MCF 10A (cell line): ENCODE measurements at places on chromosomes 7 and 10.

DNA sequence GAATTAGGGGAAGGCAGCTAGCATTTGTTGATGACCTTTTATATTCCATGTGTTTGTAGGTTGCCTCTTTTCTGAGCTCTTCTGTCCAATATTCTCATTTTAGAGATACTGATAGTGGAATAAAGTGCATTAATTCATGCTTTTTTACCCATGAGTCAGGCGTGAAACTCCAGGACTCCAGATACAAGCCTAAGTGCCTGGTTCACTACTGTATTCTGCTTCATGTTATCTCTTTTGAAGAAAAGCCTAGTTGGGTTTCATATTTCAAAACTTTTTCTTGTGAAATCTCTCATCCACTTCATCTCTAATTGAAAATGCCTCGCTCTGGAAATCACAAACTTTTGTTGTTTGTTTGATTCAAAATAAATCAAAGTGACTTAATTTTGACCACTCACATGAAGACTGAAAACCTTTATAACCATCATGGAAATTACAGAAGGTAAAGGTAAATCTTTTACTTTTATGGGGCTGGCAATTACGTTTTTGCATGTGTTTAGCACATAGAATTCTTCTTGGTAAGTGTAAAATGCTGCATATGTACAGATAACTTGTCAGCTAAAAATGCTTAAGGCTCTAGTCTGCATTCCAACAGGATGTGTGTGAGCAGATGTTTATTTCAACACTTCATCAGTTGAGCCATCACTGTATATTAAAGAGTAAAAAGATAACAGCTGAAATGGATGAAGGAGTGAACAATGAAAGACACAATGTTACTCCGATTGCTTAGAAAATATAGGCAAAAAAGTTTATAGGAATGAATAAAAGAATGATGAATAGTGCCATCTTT is 961.8 kb upstream of the CELF2 start:
- DNase-seq, result no peak

DNA sequence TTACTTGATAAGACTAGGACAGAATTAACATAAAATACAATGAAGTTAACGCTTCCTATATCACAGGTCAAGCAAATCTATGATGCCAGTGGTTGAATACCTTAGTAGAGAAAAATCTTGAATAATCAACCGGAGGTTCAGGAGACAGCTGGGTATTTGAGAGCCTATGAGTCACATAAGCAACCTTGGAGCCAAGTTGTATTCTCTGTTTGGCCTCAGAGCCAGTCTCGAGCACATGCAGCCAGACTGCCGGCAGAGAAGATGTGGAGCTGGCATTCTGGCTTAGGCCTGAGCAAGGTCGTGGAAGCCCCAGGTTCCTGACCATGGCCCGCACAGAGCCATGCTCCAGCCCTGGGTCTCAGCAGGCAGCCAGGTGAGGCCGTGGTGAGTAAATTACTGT is 90.3 kb downstream of the FAM204A start:
- DNase-seq, result peak; percentile 43

DNA sequence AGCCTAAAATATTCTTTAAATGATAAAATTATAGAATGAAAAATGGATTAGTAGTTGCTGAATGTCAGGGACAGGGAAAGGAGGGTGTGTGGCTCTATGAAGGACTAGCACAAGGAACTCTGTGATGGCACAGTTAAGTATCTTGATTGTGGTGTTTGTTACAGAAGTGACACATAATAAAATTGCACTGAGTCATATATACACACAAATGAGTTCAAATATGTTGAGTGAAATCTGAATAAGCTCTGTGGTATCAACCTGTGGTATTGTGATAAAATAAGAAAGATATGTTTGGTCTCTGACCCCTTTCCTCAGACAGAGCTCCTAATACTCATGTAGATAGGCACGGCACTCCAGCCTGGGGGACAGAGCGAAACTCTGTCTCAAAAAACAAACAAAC is 181.5 kb upstream of the TRIM24 start:
- no peak for DNase-seq

- no peak for DNase-seq
These were observed 30.0 kb upstream of the SAMD9L start for GRCh38 chr7:93178213-93178612.

- no peak for DNase-seq
These were observed 9.8 kb upstream of the AQP1 start for GRCh38 chr7:30901856-30902255.

GRCh38 chr7:114392686-114393085 is 21.9 kb upstream of the FOXP2 start:
- no peak for DNase-seq

DNA sequence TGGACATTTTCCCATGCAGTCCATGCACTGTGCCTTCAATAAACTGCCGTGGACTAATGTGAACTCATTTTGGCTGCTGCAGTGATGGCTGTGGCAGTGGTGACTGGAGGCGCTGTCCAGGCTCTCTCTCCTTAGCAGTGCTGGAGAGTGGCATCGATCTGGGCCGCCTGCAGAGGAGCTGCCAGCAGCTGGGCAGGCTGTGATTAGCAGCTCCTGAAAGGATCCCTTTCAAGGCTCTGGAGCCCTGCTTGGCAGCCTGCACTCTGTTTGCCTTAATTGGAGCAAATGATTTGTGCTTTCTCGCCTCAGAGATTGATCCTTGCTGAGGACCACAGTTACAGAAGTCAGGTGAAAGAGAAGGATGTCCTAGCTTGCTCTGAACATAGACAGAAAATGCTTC is 130.1 kb upstream of the VWC2 start:
- no peak for DNase-seq

- peak; percentile 68 for DNase-seq
These were observed 20.2 kb upstream of the SMC3 start for GRCh38 chr10:110547139-110547761.

- DNase-seq, result peak; percentile 72
These were observed 5.6 kb downstream of the LRRTM3 start for GRCh38 chr10:66931340-66931948.

GRCh38 chr10:10110844-10111490 is 906.7 kb upstream of the CELF2 start:
- DNase-seq, result no peak

- peak; percentile 91 for DNase-seq
These were observed 57.6 kb upstream of the LMTK2 start for GRCh38 chr7:98049034-98049433.

DNA sequence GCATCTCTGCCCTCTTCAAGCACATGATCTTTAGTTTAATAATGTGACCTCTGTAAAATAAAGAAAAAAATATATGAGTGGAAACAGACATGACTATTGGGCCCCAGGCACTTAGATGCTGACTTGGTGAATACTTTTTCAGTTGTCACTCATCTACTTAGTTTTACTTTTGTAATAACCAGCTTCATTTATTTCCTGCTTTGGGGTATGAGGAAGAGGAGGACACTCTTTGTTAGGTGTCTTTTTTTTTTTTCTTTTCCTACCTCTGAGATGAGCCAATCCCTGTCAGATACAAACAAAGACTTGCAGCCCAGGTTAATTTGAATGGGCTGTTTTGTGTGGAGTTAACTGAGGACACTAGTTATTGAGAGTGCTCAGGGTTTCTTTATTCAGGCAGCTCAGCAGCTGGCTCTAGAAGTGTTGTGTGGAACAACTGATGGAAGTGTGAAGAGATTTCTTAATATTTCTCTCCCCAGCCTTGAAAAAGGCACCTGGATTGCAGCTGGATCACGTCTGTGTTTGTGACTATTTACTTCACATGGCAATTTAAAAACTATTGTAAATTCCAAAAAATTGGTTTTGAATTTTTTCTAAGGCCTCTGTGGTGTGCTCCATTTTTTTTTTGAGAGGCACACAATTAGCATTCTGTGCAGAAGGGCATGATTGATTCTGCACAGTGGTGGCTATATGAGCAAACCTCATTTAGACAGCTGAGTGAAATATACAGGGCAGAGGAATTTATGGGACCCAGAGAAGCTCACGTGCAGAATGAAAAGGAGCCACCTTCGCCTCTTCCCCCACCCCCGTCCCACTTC is 333.8 kb downstream of the LRMDA start:
- DNase-seq, result no peak

DNA sequence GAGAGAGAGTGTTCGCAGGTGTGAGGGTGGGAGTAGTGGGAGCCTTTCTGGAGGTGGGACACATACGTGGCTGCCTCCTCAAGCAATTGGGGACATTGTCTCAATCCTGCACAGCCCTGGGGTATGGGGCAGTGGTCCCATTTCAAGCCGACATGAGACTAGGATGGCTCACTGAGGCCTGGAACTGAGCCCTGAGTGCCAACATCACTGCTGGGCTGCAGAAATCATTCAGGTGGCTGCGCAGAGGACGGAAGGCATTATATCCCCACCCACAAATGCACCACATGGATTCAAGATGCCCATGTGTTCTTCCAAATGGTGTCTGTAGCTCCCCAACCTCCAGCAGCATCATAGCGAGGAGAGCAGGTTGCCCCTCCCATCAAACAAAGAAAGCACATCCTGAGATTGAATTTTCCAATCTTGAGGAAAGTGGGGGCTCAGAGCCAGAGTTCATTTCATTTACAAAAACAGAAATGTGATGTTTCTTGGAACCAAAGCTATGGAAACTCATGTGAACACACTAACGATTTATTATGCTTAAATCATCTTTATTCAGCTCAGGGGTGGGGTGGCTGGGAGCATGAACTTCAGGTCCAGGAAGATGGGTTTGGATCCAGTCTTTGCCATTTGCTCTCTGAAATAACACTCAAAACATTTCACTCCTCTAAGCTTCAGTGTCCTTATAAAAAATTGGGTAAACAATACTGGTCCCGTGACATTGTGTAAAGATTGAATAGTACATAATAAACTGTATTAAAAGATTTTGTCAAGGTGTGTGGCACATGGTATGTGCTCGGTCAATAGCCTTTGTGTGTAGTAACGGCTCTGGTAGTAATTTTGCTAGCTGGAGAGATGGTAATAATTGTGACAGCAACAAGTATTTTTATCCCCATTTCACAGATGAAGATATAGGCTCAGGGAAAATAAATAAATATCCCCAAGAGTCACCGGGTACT is 4.6 kb downstream of the SFTPA2 start:
- no peak for DNase-seq

DNA sequence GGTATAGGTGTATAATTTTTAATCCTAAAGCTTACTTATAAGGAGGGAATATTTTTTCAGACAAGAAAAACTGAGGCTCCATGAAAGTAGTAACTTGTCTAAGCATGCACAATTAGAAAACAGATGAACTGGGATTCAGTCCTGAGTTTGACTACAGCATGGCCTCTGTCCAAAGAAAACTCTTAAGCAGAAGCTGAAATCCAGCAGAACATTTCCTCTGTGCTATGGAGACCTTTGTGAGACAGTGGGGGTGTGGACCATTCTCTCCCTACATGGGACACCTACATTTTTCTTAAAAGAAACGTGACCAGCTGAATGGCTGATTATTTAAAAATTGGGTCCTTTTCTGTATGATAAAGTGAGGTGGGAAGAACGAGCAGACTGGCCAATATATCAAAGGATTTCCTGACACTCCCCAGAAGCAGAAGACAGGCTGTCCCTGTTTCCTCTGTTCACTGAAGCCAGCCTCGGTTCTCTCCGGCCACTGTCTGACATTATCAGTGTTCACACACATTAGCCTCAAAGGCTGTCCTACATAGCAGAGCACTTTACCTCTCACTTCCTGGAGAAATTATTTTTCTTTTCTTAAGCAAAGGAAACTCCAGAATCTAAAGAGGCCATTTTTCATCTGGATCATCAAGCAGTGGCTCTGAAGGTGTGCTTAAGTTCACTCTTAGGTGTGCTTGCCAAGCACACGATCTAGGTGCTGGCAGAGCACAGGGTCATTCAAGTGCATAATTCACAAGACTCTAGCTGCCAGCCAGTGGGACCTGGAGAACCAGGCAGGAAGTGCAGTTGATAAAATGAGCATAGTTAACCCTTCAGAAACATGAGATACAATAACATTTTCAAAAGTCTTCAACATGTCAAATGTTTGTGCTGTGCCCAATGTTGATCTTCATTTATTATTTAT is 40.4 kb upstream of the KIAA1217 start:
- no peak for DNase-seq

GRCh38 chr10:6059506-6059905 is 2.7 kb downstream of the IL2RA start:
- no peak for DNase-seq

GRCh38 chr10:74460812-74461211 is 309.8 kb downstream of the ADK start:
- no peak for DNase-seq

GRCh38 chr7:127943541-127944521 is 87.4 kb downstream of the LRRC4 start:
- no peak for DNase-seq

- DNase-seq, result no peak
These were observed 678 bp upstream of the TMEM106B start for GRCh38 chr7:12210179-12211053.

DNA sequence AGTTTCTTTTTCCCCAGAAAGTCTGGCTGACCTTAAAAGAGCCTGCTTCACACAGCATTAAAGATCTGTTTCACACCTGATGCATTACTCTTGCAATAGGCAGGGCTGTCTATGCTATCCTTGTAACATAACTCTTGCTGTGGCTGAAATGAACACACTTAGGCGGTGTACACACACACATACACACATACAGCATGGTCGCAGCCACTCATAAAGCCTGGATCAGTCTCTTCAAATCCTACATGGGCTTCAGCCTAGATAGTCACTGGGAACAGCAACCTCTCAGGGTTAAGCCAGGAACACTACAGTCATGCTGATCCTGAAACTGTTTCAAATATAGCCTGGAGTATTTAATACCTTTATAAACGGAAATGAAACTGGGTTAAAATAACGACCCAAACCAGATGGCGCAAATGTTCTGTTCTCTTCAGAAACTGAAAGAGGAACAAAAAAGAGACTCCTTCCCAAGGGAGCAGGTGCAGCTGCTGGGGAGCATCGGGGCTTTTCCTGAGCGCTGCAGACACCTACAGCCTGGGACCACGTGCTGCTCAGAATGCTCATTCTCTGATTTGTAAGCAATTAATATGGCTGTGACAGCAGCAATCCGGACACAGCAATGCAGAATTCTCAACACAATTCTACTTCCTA is 61.0 kb upstream of the SFMBT2 start:
- no peak for DNase-seq

DNA sequence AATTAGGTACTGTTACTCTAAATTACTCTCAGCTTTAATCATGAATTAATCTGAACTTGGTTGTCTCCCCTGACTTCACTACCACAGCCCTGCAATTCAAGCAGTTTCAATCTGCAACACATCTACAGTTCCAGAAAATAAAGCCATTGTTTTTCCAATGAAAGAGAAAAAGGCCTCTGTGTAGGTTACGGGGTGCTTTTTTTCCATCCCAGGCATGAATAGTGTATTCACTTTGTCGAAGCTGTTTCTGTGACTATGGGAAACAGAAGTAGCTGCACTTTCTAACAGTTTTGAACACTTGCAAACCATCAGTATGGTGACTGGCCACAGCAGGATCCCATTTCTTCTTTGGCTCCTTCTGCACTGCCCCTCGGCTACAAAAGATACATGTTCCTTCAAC is 460.2 kb downstream of the GRM8 start:
- no peak for DNase-seq

DNA sequence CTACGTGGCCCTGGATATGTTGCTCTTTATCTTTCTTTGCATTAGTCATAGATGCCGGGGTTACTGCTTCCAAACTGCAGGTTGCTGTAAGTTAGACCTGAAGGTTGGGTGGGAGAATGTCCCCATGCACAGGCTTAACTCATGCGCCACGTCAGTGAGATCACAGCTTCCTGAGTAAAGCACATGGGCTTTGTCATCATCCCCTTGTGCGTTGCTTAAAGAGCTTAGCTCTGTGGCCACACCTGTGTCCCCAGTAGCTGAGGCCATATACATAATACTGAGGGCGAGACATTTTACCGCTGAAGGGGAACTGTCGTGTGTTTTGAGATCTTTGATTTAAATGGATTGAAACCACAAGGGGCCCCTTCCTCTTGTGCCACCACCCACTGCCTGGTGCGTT is 45.8 kb upstream of the BTBD16 start:
- DNase-seq, result no peak
